Globus pallidus (tissue), 1 donor: ENCODE measurements at places on chromosomes 2 and 18.

GRCh38 chr2:219541611-219542180, 1.9 kb downstream of the CHPF start:
- peak; percentile 56 for DNase-seq

DNA sequence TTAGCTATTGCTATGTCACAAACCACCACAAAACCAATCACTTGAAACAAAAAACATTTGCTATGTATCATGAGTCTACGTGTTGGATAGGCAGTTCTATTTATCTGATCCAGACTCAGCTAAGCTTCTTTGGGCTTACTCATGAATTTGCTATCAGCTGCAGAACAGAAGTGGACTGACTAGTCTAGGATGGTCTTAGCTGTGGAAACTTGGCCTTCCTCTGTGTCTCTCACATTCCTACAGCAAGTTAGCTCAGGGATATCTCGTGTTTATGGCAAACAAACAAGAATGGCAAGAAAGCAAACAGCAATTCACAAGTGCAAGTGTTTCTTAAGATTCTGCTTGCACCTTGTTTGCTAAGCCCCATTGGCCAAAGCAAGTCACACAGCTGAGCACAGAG, 288.0 kb upstream of the TNP1 start:
- DNase-seq: no peak

- no peak for DNase-seq
Measured at GRCh38 chr2:9484533-9484932, 10.2 kb downstream of the IAH1 start.

- DNase-seq: no peak
Measured at GRCh38 chr2:241422350-241422749, 66.3 kb downstream of the FARP2 start.

DNA sequence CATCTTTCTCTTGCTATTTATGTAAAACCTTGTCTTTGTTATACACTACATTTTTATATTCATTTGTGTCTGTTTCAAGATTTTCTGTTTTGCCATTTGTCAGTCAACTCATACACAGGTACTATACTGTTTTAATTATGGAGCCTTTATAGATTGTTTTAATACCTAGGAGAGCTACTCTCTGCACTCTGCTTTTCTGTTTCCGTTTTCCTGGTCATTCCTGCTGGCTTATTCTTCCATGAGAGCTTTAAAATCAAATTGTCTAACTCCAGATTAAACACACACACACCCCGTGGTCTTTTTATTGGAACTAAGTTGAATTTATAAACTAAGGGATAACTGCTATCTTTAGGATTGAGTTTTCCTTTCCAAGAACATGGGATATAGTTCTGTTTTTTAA, 161.2 kb downstream of the RTN4 start:
- DNase-seq: no peak

GRCh38 chr18:44651918-44652572, 28.6 kb upstream of the SETBP1 start:
- no peak for DNase-seq

DNA sequence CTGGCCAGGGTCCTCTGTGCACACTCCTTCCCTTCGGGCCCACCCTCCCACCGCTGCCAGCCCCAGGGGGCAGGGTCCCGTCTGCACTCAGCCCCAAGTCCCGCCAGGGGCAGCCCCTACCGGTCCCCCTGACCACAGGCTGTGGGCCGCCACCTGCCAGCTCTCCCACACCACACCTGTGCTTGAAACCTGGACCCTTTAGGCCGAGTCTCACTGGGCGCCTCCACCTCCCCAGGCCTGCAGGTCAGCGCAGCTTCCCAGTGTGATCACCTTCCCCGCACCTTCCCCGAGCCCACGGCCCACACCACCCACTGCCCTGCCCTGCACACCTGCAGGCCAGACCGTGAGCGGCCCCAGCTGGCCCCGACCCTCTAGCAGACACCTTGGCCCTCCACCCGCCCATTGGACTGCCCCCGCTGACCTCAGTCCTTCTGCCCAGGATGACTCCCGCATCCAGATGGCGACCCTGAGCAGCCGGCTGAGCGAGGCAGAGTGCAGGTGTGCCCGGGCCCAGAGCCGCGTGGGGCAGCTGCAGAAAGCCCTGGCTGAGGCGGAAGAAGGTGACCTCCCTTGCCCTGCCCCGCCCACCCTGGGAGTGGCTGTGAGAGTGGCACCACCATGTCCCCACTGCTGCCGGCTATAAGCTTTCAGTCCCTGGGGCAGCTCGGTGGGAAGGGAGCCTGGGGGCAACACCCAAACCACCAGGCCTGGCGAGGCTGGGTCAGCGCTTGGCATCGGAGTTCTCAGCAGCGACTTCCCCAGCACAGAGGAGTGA, 31.3 kb upstream of the SNED1 start:
- DNase-seq: no peak

- no peak for DNase-seq
Measured at GRCh38 chr2:135994281-135994680, 8.9 kb upstream of the DARS1 start.

- no peak for DNase-seq
Measured at GRCh38 chr2:45889620-45890370, 238.3 kb downstream of the PRKCE start.

GRCh38 chr18:42281851-42282250, 326.8 kb downstream of the PIK3C3 start:
- DNase-seq: no peak

DNA sequence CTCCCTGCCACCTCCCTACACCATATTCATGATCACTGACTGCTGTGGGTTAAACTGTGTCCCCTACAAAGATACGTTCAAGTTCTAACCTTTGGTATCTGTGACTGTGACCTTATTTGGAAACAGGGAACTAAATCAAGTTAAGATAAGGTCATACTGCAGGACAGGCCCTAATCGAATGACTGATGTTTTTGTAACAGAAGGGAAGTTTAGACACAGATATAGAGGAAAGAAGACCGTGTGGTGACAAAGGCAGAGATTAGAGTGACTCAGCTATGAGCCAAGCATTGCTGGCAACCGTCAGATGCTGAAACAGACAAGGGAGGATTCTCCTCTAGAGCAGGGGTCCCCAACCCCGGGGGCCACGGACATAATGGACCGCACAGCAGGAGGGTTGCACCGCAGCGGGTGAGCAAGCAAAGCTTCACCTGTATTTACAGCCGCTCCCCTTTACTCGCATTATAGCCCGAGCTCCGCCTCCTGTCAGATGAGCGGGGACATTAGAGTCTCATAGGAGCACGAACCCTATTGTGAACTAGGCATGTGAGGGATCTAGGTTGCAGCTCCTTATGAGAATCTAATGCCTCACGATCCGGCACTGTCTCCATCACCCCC, 28.9 kb upstream of the RNF152 start:
- DNase-seq: no peak

DNA sequence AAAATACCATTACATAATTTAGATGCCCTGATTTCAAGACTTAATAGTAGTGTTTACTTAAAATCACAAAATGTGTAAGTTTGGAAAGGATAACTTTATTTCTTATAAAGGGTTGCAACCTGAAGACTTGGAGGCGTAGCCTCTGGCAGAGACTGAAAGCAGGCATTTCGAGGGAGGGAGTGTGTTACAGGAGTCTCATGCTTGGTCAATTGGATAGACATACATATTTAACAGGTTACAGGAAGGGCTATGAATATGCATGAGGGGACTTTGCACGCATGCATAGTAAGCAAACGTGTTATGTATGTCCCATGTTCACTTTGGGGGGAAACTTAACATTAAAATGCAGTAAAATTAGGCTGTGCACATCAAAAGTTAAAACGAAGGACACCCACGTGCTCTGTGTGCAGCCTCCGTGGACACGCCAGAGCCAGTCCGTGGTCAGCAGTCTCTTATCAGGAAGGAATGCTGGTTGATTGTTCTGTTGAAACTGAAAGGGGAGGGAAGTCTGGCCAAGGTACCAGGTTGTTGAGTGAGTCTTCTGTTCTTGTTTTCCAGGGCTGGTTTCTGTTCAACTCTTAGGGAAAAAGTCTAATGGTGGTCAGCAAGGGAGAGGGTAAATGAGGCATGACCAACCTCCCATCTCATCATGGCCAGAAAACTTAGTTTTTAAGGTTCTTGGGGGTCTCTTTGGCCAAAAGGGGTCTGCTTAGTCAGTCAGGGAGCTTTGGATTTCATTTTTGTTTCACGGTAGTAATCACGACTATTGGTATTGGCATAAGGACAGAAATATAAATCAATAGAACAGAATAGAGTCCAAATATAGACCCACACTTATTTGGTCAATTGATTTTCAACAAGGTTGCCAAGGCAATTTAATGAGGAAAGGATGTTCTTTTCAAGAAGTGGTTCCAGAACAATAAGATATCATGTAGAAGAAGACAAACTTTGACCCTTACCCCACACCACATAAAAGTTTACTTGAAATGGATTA, 121.9 kb downstream of the MCFD2 start:
- DNase-seq: no peak

- DNase-seq: no peak
Measured at GRCh38 chr18:10437837-10438236, 16.6 kb upstream of the APCDD1 start.

- DNase-seq: peak; percentile 4
Measured at GRCh38 chr2:182144776-182145165, 159.1 kb downstream of the PPP1R1C start.

- no peak for DNase-seq
Measured at GRCh38 chr2:176678571-176678970, 409.3 kb downstream of the MTX2 start.

DNA sequence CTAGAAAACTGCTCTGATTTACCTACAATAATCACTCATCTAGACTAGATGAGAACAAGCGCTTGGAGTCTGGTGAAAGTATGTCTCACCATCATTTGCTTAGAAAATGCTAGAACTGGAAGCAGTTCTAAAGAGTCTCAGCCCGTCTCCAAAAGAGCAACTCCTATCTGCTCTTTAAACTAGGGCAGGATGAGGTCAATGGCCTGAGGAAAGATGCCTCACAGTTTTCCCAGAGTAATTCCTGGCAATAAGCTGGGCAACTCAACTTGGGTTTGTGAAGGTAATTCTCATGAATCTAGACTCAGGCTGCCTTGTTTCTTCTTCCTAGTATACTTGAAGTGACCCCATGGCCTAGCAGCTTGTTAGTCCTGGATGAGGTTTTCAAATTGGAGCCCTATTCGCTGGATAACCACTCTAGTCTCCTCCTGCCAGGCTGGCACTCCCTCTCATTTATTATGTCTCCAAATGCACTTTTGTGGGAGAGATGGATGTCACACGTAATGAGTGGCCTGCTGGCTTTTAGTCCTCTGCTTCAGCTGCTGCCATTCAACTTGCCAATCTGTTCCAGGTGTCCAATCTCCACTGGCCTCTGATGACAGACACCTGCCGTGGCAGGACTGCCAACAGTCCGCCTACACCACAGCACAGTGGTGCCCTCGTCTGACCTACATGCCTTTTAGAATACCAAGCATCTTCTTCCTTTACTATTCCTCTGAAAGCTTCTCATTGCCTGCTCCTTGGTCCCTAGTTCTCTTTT, 80.9 kb downstream of the CABYR start:
- DNase-seq: no peak

DNA sequence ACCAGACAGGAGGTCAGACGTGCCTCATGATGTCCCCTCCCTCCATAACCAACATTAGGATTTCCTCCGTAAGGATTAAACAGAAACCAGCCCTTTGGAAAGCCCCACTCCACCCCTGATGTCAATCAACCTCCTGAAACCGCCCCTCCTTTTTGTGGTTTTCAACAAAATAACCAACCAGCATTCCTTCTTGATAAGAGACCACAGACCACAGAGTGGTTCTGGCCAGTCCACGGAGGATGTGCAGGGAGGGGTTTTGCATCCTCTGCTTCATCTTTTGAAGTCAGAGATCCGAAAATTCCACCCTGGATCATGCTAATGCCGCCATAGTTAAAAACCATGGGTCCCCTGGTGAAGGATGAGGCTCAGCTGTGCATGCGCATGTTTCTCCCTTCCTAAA, 180.0 kb upstream of the CCDC150 start:
- DNase-seq: no peak

DNA sequence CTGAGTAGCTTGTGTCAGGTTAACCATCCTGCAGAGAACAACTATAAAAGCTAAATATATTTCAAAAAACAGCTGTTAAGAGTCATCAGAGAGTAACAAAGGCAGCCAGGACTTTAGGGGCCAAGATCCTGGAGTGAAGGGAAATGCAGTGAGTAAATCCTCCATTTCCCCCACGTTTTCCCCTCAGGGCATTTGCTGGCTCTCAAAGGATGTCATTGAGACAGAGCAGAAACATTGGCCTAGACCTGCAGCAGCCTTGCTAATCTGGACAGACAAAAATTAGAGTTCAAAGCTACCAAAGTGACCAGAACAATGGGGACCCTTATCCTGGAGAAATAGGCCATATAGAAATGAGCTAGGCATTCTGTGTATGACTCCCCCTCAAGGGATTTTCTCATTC, 21.1 kb upstream of the KLHL29 start:
- no peak for DNase-seq

GRCh38 chr2:105301646-105302045, 27.9 kb downstream of the TGFBRAP1 start:
- no peak for DNase-seq

- no peak for DNase-seq
Measured at GRCh38 chr2:83534416-83534815, 924.7 kb downstream of the SUCLG1 start.

- no peak for DNase-seq
Measured at GRCh38 chr2:239815671-239816070, 209.5 kb downstream of the NDUFA10 start.

- peak; percentile 42 for DNase-seq
Measured at GRCh38 chr2:72993147-72993932, 76.0 kb downstream of the EMX1 start.

DNA sequence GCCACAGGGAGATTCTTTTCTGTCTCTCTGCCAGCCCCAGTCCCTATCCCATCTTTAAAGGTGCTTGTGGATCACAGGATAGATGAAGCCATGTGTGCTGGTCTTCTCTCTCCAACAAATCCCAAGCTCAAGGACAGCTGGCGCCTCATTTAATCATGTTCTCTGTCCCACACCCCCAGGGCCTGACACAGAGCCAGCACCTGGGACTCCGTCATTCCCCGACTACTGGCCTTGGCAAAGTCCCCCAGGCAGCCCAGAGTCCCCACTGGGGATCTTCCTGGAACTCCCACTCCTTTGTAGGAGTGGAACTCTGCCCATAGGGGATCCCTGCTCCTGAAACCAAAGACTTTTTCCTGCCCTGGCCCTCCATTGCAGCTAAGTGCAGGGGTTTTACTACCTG, 60.8 kb downstream of the MTHFD2 start:
- DNase-seq: no peak

GRCh38 chr18:14900435-14900834, 152.5 kb downstream of the ANKRD30B start:
- no peak for DNase-seq

GRCh38 chr2:191740016-191740419, 62.1 kb downstream of the NABP1 start:
- no peak for DNase-seq
